Erythroblast (primary cell): ENCODE measurements at places on chromosomes 16 and 17.

- DNase-seq = no peak
These were observed 120.5 kb downstream of the ZFHX3 start for GRCh38 chr16:72927199-72928089.

- no peak for DNase-seq
These were observed 8.3 kb upstream of the CDH3 start for GRCh38 chr16:68636818-68637217.

DNA sequence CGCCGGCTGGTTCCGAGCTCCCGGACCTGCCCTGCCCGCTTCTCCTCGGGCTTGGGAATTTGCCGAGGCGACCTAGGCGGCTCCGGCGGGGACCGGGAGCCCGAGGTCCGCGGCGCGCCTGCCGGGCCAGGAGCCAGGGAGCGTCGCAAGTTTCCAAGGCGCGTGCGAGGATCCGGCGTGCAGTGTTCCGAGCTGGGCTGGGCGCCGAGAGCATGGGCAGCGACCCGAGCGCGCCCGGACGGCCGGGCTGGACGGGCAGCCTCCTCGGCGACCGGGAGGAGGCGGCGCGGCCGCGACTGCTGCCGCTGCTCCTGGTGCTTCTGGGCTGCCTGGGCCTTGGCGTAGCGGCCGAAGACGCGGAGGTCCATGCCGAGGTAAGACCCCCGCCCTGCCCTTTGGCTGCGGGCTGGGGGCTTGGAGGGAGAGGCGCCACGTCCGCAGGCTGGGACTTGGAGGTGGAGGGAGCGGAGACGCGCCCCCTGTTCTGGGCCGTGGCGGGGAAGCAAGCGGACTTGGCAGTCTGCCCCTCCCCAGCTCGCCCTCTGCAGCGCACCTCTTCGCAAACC, 668 bp downstream of the MMP15 start:
- DNase-seq = peak; percentile 26

DNA sequence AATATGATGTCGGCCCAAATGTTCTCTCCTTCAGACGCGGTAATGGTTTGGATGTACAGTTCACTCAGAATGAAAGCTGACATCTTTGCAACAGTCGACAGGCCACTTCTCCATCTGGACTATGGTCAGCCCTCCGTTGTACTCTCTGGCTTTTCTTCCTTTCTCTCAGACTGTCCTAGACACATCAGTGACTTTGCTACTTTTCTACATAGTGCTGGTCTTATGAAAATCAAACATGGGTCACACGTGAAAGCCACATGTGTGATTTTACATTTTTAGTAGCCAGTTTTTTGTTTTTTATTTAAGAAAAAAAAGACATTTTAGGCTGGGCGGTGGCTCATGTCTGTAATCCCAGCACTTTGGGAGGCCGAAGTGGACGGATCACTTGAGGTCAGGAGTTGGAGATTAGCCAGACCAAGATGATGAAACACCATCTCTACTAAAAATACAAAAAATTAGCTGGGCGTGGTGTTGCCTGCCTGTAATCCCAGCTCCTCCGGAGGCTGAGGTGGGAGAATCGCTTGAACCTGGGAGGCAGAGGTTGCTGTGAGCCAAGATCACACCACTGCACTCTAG, 644.1 kb downstream of the KCNJ2 start:
- DNase-seq = no peak

- no peak for DNase-seq
These were observed 438.0 kb upstream of the PMFBP1 start for GRCh38 chr16:72609933-72610332.

DNA sequence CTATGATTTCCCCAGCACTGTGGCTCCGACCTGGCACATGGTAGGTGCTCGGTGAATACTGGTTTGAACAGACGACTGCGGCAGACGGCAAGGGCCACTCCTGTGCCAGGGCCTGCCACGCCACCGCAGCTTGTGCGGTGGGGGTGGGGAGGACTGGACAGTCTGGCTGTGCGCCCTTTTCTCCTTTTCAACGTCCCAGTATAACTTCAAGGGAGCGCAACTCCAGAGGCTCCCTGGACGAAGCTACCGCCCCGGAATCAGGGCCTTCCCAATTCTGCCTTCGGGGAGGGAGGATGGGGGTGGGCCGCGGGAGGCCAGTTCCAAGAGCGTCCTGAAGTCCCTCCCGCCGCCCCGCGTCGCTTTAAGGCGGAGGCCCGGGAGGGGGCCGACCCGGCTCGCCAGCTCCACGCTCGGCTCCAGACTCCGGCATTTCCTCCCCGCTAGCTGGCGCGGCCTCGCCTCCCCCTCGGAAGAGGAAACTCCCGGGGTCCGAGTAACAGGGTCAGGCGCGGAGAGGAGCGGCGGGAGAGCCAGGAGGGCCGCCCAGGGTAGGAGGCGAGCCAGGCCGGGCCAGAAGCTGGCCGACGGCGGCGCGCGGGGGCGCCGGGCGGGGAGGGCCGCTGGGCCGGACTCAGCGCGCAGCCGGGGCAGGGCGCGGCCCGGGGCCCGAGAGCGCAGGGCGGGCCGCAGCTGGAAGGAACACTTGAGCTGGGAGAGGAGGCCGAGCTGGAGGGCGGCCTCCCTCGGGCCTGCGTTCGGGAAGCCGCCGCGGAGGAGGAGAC, at the start of gene ITPRIPL2:
ITPRIPL2 (plus strand) TSS at position 388 of the 782 bp plus-strand sequence. CDS start 498 bp downstream, outside the sequence.
- peak; percentile 60 for DNase-seq

- no peak for DNase-seq
These were observed 964.4 kb upstream of the GOT2 start for GRCh38 chr16:59698346-59699020.

- no peak for DNase-seq
These were observed 108.9 kb upstream of the GSE1 start for GRCh38 chr16:85504242-85504641.

- no peak for DNase-seq
These were observed 160.1 kb upstream of the IRX3 start for GRCh38 chr16:54446639-54447038.
